ENCODE measurements at places on chromosomes 11 and 22.

DNA sequence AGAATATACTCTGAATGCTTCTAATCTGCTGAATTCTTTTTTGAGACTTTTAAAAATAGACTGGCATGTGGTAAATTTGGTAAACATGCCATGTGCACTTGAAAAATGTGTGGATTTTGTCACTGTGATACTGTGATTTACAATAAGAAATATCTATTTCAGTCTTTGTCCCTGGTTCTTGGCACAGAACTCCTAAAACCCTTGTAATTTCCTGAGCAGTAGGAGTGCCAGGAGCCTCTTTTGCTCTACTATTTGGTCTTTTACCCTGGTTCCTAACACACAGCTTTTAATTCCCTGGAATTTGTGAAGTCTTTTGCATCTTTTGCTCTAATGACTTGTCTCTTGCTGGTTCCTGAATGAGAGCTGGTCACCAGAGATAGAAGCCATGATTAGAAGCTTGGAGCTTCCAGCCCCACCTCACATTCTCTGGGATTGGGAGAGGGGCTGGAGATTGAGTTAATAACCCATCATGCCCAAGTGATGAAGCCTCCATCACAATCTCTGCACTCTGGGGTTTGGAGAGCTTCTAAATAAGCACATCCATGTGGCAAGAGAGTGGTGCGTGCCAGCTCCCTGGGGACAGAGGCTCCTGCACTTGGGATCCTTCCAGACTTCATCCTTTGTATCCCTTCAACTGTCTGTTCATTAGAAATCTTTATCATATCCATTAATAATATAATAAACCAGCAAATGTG is 27.2 kb upstream of the SYT13 start:
- DNase-seq = no peak

- no peak for DNase-seq
Observed at GRCh38 chr11:77322926-77323590, 21.6 kb upstream of the GDPD4 start.

DNA sequence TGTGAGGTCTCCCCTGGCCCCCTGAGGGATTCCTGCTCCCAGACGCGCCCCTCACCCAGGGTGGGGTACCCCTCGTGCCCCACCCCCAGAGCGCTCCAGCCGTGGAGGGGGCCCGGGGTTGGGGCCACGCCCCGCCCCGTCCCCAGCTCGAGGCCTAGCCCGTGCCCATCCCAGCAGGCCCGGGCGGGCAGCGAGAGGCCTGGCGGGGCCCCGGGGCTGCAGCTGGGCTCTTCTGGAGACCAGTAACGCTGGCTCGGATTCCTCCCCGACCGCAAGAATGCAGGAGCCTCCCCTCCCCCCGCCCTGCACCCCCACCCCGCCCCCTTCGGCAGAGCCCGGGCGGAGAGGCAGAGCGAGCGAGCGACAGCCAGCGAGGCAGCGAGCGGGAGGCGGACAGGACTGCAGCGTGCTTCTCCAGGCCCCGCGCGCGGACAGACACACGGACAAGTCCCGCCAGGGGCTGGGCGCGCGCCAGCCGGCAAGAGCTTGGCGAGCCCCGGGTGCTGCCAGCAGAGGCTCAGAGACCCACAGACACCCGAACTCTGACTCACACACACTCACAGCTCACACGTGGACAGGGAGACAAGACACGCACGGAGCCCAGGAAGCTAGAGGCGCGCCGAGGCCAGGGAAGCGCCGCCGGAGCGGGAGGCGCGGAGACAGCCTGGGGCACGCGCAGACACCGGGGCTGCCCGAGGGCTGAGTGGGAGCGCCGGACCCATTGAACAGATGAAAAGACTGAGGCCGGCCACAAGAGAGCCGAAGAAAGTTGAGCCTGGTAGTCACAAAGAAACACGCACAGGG is 15.2 kb downstream of the BCL9L start:
- peak; percentile 83 for DNase-seq

- no peak for DNase-seq
Observed at GRCh38 chr11:58485961-58486360, 21.9 kb downstream of the OR5B21 start.

GRCh38 chr11:60996381-60997138 is 25.1 kb downstream of the CD6 start:
- DNase-seq = no peak

DNA sequence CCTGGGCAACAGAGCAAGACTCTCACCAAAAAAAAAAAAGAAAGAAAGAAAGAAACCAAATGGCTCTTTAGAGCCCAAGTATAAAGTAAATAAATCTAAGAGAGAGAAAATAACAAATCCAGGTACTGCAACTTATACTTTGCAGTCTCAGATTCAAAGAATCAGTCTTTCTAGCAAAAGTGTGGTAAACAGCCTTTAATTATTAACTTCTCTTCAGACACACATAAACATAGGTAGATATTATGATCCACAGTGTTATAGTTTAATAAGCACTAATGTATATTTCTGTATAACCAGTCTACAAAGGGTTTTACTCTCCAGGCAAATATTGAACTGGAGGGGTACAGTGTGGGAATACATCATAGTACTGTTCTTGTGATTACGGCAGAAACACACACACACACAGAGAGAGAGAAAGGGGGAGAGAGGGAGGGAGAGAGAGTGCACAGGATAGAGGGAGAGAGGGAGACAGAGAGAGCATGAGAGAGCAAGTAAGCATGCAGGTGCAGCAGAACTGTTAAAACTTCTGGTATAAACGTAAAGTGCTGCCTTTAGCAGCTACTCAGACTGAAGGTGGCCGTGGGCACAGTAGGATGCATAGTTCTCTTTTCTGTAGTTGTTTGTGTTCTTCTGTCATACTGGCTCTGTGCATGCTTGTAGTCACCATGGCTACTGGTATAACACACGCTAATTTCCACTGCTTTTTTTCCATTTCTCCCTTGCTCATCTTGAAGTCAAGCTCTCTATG is 32.3 kb downstream of the MTMR2 start:
- no peak for DNase-seq

- DNase-seq = no peak
Observed at GRCh38 chr11:86136538-86136937, 67.7 kb upstream of the PICALM start.

DNA sequence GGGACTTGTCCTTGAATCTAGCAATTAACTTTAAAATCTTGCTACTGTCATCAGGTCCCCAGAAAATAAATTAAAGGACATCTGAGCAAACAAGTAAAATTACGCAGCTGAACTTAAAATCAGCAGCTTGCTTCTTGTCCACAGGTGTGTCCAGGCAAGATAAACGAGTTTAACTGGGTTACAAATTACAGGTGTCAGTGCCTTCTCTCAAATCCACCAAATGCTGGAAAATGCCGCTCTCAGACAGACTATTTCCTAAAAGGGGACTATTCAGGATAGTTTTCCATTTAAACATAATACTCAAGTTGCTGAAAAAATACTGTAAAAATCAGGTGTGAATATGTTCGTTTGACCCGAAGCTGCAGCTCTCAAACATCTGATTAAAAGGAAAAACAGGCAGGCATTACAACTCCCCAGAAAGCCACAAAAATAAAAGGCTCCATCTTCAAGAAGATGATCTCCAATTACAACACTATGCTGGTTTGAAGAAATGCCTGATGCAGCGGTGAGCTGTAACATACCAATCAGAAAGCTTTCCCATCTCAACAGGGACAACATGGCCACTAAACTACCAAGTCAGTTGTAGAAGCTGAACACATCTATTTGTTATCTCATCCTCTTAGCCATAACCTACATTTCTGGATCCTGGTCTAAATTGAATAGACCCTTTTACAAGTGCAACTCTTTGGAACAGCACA is 82.1 kb downstream of the CADM1 start:
- DNase-seq = no peak

GRCh38 chr11:68551777-68552176 is 91.2 kb downstream of the PPP6R3 start:
- DNase-seq = no peak

DNA sequence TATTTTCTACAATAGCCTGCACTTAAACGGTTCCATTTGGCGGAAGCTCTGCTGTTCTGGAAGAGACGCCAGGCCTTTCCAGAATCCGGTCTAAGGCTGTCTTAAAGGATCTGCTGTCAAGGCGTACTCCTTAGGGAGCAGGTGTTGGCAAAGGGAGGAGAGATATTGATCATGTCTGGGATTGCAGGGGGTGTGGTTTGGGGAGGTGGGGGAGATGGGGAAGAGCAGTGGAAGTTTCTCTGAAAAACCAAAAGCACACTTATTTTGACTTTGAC is 22.5 kb upstream of the WNT11 start:
- DNase-seq = no peak

DNA sequence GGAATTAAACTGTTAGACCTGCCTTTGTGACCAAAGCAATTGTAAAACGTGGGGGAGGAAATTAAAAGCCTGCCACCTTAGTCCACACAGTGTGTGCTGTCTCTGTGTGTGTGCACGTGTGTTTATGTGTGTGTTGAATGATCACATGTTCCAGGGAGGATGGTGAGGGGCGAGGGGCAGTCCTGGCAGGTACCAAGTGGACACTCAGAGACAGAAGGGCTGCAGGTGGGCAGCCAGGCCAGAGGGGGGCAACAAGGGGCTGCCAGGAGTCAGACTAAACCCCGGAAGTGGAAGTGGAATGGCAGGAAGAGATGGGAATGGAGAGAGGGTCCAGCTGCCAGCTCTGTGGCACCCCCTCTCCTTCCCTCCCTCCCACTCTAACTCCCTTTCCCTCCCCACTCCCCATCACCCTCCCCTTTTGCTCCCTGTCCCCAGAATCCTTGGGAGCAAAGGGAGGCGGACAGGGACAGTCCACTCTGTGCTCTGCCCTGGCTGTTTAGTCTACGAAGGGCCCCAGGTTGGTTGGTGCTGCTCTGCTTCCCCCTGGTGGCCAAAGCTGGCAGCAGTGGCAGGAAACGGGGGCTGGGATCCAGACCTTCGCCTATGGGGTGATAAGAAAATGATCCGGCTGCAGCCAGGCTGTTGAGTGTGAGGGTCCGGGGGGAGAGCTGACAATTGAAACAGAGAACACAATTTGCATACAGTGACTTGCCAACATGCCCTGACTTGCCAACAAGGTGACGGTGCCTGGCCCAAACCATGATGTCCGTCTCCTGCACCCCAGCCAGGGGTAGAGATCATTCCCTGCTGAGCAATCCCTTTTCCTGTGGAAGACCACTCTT is 24.4 kb downstream of the P2RY2 start:
- peak; percentile 89 for DNase-seq

- DNase-seq = peak; percentile 50
Observed at GRCh38 chr11:73262851-73263495, 9.2 kb upstream of the P2RY6 start.

- DNase-seq = no peak
Observed at GRCh38 chr11:124050748-124051147, 9.6 kb upstream of the OR10G7 start.
